ENCODE measurements at places on chromosomes 6 and 20.

GRCh38 chr6:52595000-52595795 is 18.3 kb upstream of the TRAM2 start:
- no peak for DNase-seq

DNA sequence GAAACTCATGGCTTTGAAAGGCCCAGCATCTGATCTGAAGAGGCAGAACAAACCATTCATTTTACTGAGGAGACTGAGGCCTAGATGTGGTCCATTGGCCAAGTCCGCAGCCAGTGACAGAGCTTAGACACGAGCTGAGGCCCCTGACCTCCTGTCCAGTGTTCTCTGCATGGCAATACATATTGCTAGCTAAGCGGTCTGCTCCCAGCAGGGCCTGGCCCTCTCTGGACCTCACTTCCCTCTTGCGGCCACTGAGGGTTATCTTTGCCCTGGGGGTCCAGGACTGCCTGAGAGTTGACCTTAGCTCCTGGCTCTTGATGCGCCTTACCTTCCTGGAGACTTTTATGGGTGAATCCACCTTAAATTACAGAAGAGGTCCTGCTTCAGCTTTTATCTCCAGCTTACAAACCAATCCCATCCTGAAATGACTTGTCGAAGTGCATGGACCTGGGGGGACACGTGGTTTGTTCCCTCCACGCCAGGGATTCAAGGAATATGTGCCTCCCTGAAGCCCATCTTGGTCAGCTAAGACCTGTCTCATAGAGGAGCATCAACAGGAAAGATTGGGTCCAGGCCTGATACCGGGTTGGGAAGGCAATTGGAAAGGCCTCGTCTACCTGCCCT is 75.6 kb downstream of the CNBD2 start:
- no peak for DNase-seq

DNA sequence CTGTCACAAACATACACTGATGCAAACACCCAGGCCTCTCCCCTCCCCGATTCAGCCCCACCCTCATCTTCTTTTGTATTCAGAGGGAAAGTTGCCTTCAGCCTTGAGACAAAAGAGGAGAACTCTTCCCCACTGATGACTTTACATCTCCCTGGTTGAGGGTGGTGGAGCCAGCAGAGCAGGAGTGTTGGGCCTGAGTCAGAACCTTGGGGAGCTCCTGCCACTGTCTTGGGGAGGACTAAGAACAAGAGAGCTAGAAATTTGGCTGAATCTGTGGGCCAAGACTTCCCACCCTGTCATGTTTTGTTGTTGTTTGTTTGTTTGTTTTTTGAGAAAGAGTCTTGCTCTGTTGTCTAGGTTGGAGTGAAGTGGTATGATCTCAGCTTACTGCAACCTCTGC is 89.1 kb downstream of the MDGA1 start:
- no peak for DNase-seq

DNA sequence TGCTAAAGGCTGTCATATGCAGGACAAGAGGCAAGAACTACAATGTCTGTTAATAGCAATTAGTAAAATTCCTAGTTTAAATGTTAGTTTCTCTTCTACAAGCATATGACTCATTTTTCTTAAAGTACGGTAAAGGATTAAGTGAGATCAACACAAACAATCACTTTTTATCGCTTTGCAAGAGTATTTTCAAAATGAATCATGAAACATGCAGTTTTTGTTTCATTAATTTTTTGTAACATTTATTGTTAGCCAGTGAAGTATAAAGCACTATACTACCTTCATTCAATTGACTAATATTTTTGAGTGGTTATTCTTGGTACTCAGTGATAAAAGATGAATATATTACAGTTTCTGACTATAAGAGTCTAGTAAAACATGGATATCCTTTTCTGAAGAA is 138.6 kb downstream of the AHI1 start:
- DNase-seq, result no peak

DNA sequence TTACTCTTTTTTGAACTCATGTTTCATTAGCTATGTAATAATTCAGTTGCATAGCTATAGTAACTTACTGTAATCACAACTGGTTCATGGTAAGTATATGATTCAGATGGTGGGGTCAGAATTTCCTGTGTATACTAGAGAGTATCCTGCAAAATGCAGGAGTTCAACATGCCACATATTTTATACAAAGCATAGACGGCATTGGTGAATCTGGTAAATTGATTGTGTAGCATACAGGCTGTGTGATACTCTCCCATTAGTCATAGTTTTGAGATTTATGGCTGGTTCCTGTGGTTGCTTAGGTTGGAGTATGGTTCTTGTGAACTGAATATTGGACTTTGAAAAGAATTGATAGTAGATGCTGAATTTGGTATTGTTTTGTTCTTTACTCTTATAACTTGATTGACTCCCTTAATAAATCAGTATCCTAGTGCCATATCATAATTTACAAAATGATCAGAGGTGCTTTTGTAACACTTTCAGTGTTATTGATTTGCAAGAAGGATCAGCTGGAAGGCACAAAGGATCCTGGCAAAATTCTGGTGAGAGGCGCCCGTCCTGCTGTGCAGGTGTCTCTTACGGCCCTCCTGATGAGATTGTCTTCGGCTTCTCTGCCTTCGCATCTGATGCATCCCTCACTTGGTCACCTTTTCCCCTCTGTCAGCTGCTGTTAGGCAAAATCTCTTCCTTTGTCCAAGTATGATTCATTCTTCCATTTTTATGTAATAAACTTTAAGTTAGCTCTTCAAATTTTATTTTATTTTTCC is 22.6 kb downstream of the SNX9 start:
- no peak for DNase-seq

- no peak for DNase-seq
These were observed 125.4 kb upstream of the HMGCLL1 start for GRCh38 chr6:55704421-55704820.

DNA sequence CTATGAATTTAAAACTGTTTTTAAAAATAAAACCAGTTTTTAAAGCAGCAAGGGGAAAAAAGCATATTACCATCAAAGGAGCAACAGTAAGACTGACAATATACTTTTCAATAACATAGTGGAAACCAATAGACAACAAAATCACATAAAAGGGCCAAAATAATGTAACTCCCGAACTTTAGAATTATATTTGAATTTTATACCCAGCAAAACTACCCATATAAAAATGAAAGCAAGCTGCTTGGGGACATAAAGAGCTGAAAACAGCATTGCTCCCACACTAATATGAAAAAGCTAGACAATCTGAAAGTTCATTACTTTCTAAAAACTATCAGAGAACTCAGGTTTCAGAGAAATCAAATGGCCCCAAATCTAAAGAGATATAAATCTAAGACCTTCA is 199.4 kb upstream of the ARID1B start:
- no peak for DNase-seq

GRCh38 chr6:100724222-100724621 is 156.9 kb downstream of the ASCC3 start:
- no peak for DNase-seq

GRCh38 chr6:55101157-55101556 is 73.2 kb upstream of the HCRTR2 start:
- DNase-seq, result no peak

GRCh38 chr6:89777455-89777854 is 42.1 kb downstream of the MDN1 start:
- DNase-seq, result no peak

- no peak for DNase-seq
These were observed 482.2 kb upstream of the RNF217 start for GRCh38 chr6:124479991-124480430.

DNA sequence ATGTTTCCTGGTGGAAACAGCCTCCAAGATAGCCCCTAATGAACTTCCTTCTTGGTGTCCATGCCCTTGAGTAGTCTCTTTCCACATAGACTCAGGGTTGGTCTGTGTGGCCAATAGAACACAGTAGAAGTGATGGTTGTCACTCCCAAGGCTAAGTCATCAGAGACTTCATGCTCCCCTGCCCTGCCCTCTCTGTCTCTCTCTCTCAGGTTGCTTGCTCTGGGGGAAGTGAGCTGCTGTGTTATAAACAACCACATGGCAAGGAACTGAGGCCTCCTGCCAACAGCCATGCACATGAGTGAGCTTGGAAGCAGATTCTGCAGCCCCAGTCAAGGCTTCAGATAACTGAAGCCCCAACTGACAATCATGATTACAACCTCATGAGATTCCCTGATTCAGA is 85.3 kb upstream of the SLC22A16 start:
- no peak for DNase-seq

Data from activated T-helper 1 cell treated with anti-CD3 and anti-CD28 coated beads, Interleukin-2, amount 50 U/mL, for 16 hours (primary cell).